ENCODE measurements at places on chromosomes 2 and 18.

DNA sequence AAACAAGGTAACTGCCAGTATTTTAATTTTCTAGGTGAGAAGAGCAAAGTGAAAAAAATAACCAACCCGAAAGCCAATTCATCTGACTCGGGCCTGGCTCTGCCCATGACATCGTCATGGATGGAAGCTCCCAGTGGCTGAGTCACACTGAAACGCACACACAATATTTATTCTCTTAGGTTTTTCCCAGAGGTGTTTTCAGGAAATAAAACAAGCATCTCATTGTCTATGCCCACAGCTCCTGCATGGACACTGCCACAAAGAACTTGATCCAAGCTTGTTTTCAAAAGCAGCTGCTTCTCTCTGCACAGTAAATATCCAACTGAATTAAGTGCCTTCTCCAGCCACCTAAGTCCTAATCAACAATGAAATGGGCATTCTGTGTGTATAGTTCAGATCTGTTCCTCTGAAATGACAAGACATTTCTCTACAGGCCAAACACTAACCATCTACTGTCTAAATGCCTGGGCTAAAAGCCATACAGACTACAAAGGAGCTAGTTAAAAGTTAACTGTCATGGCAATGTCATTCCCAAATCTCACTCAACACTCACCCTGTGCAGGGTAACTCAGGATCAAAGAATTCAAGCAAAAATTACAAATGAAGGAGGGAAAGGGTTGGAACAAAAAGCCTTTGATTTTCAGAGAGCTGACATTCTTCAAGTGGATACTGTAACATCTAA, 62.9 kb downstream of the RPL31 start:
- DNase-seq: no peak

GRCh38 chr2:168369031-168369430, 87.0 kb upstream of the CERS6 start:
- DNase-seq: no peak

DNA sequence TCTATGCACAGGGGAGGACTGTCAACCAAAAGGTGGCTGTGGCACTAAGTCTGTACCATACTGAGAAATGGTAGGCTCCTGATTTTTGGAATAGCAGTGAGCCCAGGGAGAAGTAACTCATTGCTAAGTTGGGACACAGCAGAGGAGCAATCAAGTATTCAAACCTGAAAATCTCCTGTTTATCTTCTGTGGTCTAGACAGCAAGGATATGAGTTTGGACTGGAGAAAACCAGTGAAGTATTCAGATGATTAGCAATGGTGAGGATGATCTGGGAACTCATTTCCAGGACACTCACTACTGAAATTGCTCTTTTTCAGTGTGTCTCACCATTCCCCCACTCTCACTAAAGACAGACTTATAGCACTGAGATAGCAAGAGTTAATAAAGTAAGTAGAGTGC, 112.0 kb downstream of the GULP1 start:
- DNase-seq: no peak

- DNase-seq: no peak
Observed at GRCh38 chr2:121794233-121794632, 38.8 kb downstream of the TSN start.

- DNase-seq: no peak
Observed at GRCh38 chr2:158202161-158202815, 100.6 kb downstream of the UPP2 start.

- DNase-seq: no peak
Observed at GRCh38 chr2:75023666-75024455, 65.4 kb downstream of the POLE4 start.

Measured in midbrain (tissue), 1 donor.